Anterior cingulate cortex (tissue), 58 donors: ENCODE measurements at places on chromosomes 11 and 22.
A peak's percentile ranks its signal among the peaks of the same experiment; 100 is the strongest.

- no peak for DNase-seq
These were observed 20.5 kb upstream of the EXPH5 start for GRCh38 chr11:108614086-108614485.

DNA sequence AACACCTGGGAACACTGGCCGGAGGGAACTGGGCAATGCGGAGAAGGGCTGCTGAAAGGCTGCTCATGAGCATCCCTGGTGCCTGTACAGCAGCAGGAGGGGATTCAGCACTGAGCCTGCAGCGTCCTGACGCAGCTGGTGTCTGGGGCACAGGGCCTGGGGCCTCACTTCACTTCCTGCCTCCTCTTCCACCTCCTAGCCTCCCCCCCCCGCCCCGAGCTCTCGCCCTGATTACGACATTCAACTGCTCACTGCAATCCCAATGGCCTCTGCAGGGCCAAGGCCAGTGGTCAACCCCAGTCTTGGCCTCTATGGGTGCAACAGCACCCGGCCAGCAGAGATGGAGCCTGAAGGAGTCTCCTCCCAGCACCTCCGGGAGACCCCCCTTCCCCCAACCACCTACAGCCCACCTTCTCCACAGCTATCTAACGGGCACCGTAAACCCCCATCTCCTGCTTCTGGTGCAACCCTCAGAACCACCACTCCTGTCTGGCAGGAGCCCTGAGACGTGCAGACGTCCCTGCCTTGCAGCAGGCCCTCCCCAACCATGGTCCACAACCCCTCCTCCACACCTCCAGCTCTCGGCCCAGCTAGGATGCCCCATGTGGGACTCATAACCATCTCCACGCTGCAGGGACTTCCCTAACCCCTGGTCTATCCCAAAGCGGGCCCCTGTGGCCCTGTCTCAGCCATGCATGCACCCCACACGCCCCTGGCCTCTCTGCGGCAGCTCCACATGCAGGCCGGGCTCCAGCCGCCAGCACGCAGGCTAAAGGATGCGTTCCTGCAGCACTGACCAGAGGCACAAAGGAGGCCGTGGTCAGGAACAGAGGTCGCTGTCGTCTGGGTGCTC lies 38.2 kb downstream of the BRD1 start:
- no peak for DNase-seq

GRCh38 chr11:78432956-78433355 lies 15.3 kb upstream of the GAB2 start:
- no peak for DNase-seq

GRCh38 chr11:93840981-93841380 lies 9.4 kb downstream of the VSTM5 start:
- DNase-seq = no peak

DNA sequence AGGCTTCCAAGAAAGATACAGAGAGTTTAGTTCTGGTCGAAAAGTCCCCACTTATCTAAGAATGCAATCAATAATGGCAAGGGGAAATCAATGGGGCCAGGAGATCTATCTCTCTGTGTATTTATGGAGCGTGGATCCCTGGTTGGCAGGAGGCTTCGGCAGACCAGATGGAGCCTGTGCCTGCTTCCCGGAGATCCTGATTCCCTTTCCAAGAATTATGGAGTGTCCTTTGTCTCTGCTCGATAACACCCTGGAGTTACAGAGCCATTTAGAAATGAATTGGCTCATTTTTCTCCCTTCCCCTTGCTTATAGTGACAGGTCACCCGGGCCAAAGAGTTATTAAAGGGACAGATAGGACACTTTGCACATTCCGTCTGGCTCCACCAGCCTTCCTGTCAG lies 92.4 kb downstream of the ISX start:
- no peak for DNase-seq

GRCh38 chr22:40487663-40488249 lies 117.4 kb downstream of the SGSM3 start:
- no peak for DNase-seq

- peak; percentile 2 for DNase-seq
These were observed at the start of gene SCGB1D2 for GRCh38 chr11:62242021-62242420. Gene SCGB1D2 (plus strand): TSS chr11:62242239. CDS start chr11:62242308, 69 bp downstream.

DNA sequence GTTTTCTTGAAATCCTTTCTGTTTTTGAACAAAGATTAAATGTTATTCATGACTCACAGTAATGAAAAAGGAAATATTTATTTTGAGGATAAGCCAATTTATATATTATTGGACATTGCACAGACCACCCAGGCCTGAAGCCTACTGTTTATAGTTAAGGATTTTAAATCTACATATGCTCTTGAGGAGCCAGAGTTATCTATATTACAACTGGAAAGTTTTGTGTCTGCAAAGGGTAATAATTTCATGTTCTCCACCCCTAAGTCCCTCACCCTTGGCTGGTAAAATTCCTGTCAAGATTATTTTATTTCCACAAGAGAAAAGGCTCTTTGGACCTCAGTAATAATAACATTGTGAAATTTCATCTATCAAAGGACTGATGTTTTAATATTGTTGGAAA lies 228.2 kb downstream of the TMEM135 start:
- no peak for DNase-seq
